ENCODE measurements at places on chromosomes 2 and 18.

DNA sequence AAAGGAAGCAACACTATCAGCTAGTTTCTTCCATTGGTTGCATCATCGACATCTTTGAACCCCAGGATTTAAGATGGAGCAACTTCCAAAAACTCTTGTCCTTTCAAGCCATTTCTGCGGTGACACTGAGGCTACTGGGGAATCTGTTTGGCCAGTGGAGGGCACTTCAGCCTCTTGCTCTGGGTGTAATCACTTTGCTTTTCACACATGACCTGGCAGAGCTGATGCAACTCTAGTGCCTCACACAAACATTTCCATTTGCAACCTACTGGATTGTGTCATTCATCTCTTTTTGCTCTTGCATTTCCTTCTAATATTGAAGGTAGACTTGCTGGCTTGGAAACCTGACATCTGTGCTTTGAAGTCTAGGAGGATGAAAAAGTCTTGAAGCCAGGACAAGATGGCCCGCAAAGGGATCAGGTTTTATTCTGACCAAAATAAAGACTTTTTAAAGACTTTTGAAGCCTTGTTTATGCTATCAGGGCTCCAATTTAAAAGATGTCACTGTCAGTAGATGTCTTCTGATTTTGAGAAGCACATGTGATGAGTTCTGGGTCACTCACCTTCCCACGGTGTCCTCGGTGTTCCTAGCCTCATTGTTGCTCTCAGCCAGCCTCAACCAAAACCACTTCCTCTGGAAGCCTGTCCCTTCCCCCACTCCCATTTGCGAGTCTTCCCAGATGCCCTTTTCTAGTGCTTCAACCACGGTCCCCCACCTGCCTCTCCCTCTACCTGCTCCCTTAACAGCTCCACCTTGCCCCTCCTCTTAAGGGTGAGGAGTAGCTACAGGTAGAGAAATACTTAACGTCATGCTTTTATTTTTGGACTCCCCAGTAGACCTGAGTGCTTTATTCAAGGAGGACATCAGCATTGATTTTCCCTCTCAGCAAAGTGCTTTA, 69.7 kb upstream of the KCNE4 start:
- peak; percentile 68 for DNase-seq

GRCh38 chr2:128314348-128315121, 4.1 kb downstream of the HS6ST1 start:
- DNase-seq, result no peak

DNA sequence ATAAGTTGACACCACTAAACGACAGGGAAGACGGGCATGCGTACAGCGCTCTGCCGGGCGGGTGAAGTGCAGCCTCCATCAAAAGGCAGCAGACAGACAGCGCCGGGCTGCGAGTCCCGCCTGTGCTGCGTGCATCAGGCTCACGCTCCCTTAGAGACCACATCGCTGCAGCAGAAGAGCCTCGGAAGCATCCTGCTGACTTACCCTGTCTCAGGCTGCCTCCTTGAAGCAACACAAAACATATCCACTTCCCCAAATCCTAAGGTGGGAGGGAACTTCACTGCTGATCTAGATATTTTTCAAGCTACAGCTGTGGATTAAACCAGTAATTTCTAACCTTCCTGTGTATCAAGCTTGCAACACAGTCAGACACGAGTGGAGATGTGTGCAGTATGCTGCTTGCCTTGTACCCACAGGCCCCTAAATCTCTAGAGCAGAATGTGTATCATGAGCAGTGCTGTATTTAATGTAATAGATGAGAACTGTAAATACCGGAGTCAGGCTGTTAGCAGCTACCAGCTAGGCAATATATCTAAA, 6.4 kb downstream of the MYT1L start:
- peak; percentile 86 for DNase-seq

DNA sequence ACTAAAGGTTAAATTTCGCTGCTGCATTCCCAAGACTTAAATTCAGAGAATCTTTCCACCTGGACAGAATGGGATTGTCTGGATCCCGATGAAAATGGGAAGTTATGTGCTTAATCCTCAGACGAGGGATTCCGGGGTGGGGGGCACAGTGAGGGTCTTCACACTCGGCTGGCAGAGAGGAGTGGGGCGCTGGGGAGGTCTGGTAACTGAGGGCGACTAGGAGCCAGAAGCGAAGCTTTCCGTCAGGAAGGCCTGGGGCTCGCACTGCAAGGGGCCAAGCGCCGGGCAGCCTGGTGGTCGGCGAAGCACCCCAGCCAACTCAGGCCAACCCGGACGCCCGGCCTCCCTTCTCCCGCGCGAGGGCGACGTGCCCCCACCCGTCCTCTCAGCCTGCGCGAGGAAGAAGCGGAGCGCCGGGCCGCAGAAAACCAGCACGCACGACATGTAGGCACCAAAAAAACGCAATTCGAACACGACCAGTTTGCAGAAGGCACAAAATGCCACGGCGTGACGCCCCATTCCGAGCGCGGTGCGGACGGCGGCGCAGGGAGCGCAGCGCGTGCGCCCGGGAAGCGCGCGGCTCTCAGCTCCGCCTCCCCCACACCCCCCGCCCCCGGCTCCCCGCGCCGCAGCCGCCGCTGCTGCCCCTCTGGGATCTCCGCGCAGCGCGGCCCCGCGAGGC, 188.1 kb downstream of the ZEB2 start:
- no peak for DNase-seq

- no peak for DNase-seq
Measured at GRCh38 chr2:47697000-47697601, 85.8 kb upstream of the MSH6 start.

DNA sequence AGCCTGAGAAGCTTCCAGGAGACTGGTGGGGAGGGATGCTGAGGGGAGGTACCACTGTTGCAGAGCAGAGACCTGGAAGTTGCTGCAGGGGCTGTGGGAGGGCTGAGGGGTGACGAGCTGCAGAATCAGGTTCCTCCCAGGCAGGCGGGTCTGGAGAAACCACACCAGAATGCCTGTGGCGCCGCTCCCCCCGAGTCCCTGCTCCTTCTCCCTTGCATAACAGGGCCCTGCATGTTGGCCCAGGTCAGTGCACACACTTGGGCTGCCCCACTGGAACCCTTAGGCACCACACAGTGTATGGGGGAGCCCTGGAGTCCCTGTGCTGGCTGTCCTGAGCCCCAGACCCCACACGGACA, 60.4 kb downstream of the ARL4C start:
- DNase-seq, result no peak

- DNase-seq, result no peak
Measured at GRCh38 chr2:26448651-26449050, 29.3 kb downstream of the OTOF start.

DNA sequence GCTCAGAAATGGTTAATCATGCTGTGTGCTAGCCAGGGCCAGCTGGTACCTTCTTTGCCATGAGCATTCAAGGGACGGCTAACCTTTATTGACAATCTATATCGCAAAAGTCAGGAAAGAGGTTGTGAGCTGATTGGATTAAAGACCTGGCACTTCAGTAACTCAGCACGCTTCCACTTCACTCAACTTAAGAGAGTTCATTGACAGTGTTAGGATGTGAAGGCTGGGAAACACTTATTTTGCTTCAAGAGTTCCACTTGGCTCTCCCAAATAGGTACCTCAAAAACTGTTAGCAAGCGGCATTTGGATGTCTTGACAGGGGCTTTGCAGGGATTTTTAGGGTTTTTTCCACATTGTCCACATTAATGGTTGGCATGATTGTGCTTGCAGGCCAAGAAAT, 25.1 kb upstream of the TXNDC2 start:
- DNase-seq, result no peak

DNA sequence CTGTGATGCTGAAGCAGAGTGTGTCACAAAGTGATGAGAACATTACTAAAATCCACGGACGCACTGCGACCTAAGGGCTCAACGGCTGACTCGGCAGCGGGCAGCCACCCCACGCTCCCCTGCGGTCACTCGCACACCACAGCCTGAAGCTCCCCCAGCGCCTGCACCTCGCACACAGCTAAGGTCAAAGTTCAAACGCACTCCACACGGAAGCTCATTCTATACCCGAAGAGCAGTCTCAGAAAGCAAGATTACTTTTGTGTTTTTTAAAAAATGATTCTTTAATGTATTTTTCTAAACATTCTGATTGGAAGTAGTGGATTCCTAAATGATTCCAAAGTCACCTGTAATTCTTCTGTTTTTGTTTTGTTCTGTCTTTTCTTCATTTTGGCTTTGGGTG, 21.7 kb downstream of the ASPRV1 start:
- no peak for DNase-seq

GRCh38 chr2:153386481-153386897, 92.1 kb downstream of the RPRM start:
- DNase-seq, result no peak

- DNase-seq, result no peak
Measured at GRCh38 chr2:208047840-208048239, 22.5 kb upstream of the PLEKHM3 start.

GRCh38 chr2:24881623-24882022, 38.4 kb downstream of the ADCY3 start:
- no peak for DNase-seq

DNA sequence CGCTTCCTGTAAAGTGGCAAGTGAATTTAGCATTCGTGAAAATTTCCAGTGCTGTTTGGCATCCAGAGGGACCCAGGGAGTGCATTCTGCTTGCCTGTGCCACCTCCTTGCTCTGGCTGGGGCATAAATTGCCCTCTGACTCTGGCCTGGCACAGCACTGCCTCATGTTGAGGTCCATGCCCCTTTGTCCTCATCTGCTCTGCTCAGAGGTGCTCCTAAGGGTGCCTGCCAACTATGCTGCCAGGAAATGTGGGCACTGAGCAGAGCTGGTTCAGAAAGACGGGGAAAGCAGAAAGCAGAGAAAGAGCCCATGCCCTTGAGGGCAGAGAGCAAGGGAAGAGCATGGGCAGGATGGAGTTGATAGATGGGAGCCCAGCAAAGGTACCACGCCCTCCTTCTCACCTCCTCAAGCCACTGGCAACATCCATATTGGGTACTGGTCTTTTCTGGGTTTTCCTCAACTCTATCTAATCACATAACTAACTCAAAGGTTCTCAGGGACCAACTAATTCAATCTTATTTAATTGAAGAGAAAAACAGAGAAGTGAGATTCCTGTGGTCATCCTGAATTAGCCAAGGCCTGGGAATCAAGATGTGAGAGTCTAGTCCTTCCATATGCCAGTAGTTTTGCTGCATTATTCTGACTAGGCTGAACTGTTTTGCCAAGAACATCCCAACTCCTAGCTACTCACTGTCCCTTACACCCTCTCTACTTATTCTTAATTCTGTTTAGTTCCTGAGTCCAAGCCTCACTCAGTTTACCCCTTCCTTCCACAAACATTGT, 441.5 kb upstream of the TNP1 start:
- no peak for DNase-seq

- no peak for DNase-seq
Measured at GRCh38 chr2:226488034-226488433, 311.6 kb downstream of the IRS1 start.

- no peak for DNase-seq
Measured at GRCh38 chr2:191358325-191359025, 113.3 kb downstream of the MYO1B start.

DNA sequence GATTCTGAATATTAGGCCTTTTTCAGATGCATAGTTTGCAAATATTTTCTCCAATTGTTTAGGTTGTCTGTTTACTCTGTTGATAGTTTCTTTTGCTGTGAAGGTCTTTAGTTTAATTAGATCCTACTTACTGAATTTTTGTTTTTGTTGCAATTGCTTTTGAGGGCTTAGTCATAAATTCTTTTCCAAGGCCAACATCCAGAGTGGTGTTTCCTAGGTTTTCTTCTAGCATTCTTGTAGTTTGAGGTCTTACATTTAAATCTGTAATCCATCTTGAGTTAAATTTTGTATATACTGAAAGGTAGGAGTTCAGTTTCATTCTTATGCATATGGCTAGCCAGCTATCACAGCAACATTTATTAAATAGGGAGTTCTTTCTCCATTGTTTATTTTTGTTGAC, 404.8 kb downstream of the LNPK start:
- no peak for DNase-seq

- DNase-seq, result no peak
Measured at GRCh38 chr2:48750128-48750739, 5.3 kb downstream of the LHCGR start.

- DNase-seq, result no peak
Measured at GRCh38 chr2:873651-874580, 76.7 kb upstream of the SNTG2 start.

GRCh38 chr2:219912491-219912921, 285.1 kb downstream of the SLC4A3 start:
- no peak for DNase-seq

DNA sequence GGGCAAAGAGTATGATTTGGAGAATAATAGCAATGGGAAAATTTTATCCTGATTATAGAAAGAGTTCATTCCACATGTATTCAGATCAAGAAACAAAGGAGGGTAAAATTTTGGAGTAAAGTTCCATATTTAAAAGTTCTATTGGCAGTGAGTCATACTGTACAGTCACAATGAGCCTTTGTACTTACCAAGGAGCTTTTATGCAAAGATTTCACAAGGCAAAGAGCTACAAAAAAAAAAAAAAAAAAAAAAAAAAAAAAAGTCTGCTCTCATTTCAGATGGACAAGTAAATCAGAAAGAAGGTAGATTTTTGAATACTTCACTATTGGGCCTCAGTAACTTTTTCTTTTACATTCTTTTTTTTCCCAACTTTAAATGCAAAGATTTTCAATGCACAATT, 1802.2 kb upstream of the PIK3C3 start:
- DNase-seq, result no peak

DNA sequence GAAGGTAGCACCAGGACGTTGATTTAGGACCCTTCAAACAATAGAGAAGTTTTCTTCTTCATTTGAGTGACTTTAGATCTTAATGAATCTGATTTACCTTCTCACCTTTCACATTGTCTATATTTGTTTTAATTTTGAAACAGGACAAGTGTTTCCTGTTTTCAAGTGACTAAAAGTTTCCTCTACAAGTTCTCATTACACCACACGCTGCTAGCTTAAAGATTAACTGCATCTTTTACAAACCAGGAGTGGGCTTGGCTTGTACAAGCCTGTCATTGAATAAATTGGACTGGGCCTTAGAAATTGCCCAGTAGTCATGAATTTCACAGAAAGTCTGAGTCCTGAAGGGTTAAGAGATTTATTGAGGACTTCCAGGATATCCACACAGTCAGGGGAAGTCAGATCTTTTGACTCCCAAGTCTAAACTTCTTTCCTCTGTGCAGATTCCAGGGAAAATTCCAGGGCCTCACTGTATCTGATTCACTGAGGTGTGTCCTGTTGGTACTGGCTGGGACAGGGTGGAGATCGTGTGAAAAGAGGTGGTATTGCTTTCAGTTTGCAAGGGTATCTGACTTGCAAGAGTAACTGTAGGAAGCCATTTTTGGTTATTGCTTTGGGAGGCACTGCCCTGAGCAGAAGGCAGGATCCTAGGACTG, 3.4 kb downstream of the SGPP2 start:
- no peak for DNase-seq

- no peak for DNase-seq
Measured at GRCh38 chr2:118320658-118321057, 232.4 kb downstream of the INSIG2 start.

DNA sequence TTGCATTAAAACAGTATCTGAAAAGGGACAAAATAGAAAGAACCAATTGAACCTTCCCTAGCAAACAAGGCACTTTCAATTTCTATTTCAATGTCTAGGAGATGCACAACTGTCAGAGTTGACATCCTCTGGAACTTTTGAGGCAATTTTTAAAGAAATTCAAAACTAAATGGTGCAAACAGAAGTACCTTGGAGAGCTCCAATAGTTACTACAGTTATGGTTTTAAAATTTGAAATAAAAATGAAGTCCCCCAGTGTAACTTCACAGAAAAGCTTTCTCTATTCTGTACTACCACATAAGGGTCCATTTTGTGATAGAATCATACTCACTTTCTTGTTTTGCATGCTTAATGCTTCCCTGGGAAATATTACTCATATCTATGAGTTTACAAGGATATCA, 162.1 kb downstream of the KCNH7 start:
- no peak for DNase-seq

Data from NCI-H748 treated with DMSO at 0.1 percent for 48 hours (cell line).